ENCODE measurements at places on chromosomes 1 and 21.

- no peak for DNase-seq
These were observed 19.6 kb downstream of the SPATA45 start for GRCh38 chr1:212827831-212828278.

- DNase-seq, result no peak
These were observed 1.4 kb downstream of the SLC9A1 start for GRCh38 chr1:27153549-27153886.

DNA sequence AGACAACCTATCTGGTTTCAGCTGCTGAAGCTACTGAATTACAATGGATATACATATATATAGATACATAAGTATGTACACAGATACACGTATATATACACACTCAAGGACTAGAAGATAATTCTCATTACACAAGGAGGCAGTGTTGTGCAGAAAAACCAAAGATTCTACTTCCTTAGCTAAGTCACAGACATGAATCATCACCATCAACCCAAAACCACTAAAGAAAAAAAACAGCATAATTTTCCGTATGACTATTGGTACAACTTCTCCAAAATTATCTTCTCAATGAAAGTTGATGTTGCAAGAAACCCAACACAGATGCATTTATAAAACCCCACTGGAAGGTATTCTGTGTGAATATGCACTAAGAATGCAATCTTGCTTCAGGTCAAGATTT, 36.8 kb upstream of the RPF1 start:
- peak; percentile 19 for DNase-seq

GRCh38 chr1:231721436-231721835, 94.8 kb downstream of the DISC1 start:
- no peak for DNase-seq

GRCh38 chr1:244970236-244970743, 105.9 kb upstream of the HNRNPU start:
- peak; percentile 63 for DNase-seq

GRCh38 chr1:155892796-155893195, 18.4 kb downstream of the RIT1 start:
- no peak for DNase-seq

GRCh38 chr1:36910886-36911540, 123.3 kb downstream of the GRIK3 start:
- no peak for DNase-seq

DNA sequence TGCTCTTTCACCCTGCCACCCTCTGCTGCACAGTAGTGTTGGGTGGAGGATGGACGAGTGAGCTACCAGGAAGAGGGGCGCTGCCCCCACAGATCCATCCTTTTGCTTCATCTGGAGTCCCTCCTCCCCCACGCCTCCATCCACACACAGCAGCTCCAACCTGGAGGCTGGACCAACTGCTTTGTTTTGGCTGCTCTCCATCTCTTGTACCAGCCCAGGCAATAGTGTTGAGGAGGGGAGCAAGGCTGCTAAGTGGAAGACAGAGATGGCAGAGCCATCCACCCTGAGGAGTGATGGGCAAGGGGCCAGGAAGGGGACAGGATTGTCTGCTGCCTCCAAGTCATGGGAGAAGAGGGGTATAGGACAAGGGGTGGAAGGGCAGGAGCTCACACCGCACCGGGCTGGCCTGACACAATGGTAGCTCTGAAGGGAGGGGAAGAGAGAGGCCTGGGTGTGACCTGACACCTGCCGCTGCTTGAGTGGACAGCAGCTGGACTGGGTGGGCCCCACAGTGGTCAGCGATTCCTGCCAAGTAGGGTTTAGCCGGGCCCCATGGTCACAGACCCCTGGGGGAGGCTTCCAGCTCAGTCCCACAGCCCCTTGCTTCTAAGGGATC, 8.5 kb downstream of the CHRNB2 start:
- no peak for DNase-seq

GRCh38 chr1:111769517-111770146, 13.9 kb downstream of the DDX20 start:
- DNase-seq, result peak; percentile 59

DNA sequence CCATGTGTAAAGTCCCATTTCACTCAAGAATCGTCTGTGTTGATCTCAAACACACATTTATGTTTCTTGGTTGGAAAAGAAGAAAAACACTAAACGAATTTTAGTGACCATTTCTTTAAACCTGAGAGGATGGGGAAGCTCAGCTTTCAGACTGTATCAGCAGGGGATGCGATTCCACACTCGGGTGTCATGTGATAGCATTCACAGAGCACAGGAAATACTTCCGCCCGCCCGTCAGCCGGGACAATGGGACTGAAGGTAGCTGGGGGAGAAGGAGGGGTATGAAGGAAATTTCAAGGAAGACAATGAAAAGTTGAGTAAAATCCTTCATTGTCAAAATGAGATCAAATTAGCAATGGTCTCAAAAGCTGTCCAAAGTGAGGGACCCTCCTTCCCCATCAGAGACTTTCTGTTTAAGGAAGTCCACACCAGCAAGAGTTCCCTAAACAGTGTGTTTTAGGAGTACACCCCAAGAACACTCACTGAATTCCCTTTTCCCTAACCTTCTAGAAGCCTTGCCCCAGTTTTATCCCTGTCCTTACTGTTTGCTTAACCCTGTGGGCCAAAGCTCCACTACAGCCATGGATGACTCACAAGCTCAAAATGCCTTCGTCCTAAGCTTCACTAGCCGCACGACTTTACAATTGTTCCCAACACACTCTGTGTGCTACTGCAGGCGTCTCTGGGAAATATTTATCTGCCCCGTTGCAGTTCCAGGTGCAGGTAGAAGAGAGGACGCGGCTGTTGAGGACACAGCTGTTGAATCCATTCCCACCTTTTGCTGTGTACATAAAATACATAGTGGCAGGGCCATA, 51.4 kb upstream of the SIM2 start:
- DNase-seq, result no peak

GRCh38 chr1:59718064-59718988, 96.4 kb upstream of the HOOK1 start:
- DNase-seq, result no peak

DNA sequence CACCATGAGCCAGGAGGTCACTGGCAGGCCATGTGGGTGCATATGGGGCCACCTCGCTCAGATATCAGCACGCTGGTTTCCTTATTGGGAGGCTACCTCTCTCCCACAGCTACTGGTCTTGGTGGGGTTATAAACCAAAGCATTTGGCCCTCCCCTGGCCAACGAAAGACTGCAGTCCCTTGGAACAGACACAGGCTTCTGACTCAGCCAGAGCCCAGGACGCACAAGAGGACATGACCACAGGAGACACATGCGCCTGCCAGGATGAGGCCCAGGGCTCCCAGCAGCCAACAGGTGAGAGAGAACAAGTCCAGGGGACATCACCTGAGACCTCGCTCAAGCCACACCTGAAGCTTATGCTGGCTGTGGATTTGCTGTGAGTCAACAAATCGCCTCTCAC, 13.8 kb downstream of the NPHP4 start:
- DNase-seq, result no peak

GRCh38 chr21:17929510-17929909, 110.4 kb upstream of the C21orf91 start:
- DNase-seq, result no peak

DNA sequence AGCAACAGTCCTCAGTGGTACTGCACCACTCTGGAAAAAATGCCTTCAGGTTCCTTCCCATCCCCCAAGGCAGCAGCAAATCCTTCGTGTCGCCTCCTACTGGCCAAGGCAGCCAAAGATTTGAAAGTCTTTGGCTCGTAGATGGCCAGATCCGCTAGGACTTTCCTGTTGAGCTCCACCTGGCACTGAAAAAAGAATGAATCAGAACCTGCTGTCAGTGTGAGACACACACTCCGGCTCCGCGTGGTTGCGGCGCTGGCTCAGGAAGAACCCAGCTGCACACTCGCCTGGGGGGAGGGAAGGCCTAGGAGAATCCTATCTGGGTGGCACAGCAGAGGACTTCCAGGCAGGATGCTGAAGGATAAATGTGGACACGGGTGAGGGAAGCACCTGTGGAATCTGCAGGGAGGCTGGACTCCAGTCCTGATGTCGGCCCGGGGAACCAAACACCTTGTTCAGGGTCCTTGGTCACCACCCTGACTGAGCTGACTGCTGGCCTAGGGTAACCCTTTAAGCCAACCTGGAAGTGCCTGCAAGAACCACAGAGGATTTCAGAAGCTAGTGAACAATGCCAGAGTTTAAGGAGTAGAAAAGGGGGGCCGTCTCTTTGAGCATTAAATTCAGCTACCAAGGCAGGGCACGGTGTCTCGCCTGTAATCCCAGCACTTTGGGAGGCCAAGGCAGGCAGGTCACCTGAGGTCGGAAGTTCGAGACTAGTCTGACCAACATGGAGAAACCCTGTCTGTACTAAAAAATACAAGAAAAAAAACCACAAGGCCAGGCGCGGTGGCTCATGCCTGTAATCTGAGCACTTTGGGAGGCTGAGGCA, 3.2 kb upstream of the CCNL2 start:
- DNase-seq, result peak; percentile 79

DNA sequence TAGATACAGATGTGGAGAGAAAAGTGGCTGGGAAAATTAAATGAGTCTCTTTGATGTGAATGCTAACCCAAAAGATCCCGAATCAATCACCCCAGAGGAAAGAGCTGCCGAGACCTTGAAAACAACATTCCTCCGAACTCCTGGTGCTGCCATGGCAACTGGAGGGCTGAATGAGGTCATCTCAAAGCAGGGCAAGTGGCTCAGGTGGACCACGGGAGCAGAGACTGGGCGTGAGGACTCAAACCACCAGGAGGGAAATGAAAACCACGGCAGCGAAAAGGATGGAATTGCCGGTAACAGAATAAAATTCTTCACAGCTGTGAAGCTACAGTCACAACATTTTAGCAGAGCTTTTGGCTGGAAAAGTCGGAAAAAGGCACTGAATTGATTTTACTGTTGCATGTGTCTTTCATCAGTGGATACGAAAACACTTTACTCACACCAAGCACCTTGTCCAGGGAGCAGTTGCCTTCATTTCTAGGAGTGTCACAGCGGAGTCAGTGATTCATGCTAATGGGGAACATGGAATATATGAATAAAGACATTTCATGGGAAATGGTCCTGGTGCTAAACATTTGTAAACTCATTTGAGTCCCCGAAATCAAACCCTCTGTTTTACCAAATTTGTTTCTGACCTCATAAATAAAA, 23.2 kb upstream of the BECN2 start:
- peak; percentile 51 for DNase-seq

DNA sequence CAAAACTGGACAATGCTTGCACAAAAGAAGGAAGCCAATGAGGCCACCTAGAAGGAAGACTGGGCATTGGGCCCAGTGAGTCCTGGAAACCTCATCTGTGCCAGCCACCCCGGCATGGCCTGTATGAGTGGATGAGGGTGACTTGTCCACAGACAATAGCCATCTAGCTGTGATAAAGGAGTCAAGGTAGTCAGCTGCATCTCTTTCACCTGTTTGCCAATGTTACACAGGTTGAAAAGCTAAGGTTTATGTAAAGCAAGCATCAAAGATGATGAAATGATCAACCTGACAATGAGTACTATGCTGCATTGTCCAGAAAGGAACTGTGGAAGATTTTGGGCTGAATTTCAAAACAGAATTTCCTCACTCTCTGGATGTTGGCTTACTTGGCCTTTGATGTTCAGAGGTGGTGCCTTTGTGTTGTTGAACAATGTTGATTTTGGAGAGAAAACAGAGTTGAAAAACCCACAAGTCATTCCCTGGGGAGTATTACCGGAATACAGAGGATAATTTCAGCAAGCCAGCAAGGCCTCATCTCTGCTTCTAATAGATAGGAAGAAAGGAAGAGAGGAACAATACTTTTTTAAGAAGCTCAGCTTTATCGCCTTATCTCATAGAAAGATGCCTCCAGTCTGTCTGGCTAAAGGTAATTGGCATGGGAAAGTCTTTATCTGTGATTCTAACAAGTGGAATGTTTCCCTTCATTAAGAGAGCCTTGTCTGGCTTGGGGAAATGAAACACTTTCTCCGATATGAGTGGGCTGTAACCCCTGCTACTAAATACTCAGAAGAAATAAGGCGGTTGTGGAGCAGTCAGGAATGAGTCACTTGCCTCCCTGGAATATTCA, 11.4 kb upstream of the SELE start:
- DNase-seq, result no peak

- no peak for DNase-seq
These were observed 682.4 kb upstream of the TPTE start for GRCh38 chr21:9838738-9839642.

DNA sequence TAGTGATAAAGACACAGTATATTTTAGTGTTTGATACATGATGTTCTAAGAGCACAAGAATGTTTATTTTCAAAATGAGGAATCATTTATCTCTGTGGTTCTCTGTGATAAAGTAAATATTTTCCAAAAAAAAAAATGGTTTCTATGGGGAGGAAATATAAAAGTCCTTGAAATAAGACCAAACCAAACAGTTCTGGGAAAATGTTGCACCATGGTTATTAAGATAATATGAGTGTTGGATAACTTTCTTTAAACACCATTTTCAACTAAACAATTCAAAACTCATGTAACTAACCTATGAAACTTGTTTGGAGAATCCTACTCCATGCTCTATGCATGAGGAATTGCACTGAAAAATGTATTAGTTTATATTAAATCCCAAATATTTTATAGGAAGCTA, 184.6 kb downstream of the KCNT2 start:
- DNase-seq, result no peak

- no peak for DNase-seq
These were observed 114.8 kb upstream of the PTGFR start for GRCh38 chr1:78375996-78376395.

DNA sequence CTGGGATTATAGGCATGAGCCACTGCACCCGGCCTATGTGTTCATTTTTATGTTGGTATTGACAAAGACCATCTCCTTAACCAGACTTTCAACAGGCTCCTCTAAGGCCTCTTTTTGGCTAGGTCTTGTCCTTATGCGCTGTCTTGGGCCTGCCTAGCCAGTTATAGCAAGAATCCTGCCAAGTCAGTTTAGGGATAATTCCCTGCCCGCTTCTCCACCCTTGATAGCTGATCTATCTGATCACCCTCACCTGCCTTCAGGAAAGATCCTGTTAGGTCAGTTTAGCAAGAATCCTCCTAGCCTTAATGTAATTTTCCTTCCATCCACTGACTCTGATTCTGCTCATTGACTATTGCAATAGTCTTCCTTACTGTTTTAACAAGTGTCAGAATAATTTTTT, 2.4 kb upstream of the B4GALT3 start:
- DNase-seq, result no peak

- DNase-seq, result no peak
These were observed 105.8 kb downstream of the OMA1 start for GRCh38 chr1:58440696-58441095.

Measured in HAP-1 (cell line).